Glomerular endothelial cell (primary cell): ENCODE measurements at places on chromosomes 7 and 10. TPM values are rescaled to one million over a fixed set of nuclear protein-coding genes. Genes with fewer than 3 reads are reported as not detected.

TUBGCP2 gene
- 55.0 and 60.3 TPM in 2 replicates for total RNA-seq

OPN1SW gene
- total RNA-seq = not detected in 2 replicates

RAB11FIP2 gene
- total RNA-seq = 4.8 and 11.7 TPM in 2 replicates

TAS2R41 gene
- total RNA-seq = not detected in 2 replicates

ADIRF gene
- 17.5 and 40.6 TPM in 2 replicates for total RNA-seq

AKR1C4 gene
- total RNA-seq = not detected in 2 replicates

PLXNA4 gene
- 1.2 and 5.4 TPM in 2 replicates for total RNA-seq

FXYD4 gene
- total RNA-seq = not detected in 2 replicates

NRCAM gene
- 14.8 and 20.1 TPM in 2 replicates for total RNA-seq

DNA sequence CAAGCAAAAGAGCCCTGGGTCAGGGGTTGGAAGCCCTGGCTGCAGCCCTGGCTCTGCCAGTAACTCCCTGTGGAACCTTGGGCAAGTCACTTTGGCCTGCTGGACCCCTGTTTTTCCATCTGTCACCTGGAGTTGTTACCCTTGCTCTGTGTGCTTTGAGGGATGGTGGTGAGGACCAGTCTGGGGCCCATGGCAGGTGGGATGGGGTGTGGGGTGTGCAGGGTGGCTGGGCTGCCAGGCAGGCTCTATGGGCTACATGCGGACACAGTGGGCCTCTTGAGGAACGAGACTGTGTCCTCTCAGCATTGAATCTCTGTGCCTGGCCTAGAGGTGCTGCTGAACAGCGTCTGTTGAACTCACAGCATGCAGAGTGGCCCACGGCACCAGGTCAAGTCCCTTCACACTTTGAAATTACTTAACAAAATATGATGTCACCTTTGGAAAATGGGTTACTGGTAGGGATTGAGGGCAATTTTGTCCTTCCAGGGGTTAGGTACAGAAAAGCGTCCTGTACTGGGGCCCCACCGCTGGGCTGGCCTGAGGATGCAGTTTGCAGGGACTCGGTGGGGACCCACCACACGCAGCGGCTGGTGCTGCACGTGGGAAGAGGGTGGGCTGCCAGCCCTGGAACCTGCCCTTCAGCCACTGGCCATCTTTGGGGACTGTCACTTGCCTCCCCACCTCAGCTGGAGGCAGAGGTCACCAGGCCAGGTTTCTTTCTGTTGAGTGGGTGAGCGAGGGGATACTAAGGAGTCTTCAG lies 45.3 kb downstream of the PRF1 start:
- DNase-seq = no peak

DNA sequence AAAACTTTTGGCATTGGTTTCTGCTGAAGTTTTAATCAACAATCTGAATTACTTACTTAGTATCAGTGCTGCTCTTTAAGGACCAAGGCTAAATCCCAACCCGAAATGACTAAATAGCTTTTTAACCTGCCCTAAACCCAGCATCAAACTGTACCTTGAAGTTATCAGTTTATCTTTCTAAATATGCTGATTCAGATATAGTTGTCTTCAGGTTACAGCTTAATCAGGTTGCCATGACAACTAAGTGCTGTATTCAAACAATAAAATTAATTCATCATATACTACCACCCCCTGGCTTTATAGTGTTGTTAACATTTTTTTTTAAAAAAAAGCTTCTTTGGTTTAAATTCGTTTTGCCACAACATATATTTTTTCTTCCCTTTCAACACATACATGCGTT lies 239.6 kb downstream of the TWIST1 start:
- no peak for DNase-seq

DNA sequence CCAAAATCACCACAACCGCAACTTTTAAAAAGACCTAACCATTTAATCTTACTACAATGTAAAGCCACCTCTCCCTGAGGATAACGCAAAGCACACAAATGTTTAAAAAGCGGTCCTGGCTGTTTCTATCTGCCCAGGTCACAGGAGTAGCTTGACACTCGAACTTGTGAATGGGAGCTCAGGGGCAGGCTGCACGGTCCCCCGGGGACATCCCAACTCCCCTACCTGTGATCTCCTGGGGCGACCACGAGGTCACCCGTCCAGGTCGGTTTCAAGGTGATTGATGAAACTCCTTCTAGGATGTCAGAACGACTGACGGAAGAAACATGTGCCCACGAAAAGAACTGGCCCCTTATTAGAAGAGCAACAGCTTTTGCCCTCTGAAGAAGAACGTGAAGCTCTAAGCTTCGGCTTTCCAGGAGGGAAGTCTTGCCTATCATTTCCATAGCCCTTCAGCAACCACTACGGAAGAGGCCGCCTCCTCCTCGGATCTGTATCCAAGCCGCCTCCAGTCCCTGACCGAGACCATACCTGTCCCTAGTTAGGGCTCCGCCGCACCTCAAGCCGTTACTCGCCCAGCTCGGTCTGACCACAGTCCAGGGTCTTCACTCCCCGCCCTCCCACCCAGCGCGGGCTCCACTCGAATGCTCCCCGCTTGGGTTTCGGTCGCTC lies 459 bp downstream of the CYCS start:
- no peak for DNase-seq

DNA sequence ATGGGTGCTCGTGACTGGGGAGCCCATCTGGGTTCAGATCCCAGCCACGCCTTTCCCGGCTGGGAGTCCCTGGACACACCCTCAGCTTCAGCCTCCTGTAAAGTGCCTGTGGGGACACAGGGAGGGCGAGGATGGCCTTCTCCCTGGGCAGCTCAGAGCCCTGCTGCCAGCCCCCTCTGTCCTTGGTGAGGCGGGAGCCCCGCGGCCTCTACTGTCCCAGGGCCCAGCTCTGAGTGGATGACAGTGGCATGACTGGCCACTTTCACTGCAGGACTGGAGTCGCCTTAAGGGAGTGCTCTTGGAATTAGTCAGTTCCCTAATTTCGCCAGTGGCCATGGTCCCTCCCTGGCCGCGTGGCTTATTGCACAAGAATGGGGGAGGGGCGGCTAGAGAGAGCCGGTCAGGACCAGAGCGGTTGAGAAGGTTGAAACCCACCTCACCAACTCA lies 4.6 kb downstream of the BRI3 start:
- no peak for DNase-seq

- DNase-seq = no peak
Observed at GRCh38 chr7:51000956-51001355, 218.3 kb upstream of the GRB10 start.

- DNase-seq = no peak
Observed at GRCh38 chr7:18997477-18998150, 119.8 kb downstream of the TWIST1 start.

DNA sequence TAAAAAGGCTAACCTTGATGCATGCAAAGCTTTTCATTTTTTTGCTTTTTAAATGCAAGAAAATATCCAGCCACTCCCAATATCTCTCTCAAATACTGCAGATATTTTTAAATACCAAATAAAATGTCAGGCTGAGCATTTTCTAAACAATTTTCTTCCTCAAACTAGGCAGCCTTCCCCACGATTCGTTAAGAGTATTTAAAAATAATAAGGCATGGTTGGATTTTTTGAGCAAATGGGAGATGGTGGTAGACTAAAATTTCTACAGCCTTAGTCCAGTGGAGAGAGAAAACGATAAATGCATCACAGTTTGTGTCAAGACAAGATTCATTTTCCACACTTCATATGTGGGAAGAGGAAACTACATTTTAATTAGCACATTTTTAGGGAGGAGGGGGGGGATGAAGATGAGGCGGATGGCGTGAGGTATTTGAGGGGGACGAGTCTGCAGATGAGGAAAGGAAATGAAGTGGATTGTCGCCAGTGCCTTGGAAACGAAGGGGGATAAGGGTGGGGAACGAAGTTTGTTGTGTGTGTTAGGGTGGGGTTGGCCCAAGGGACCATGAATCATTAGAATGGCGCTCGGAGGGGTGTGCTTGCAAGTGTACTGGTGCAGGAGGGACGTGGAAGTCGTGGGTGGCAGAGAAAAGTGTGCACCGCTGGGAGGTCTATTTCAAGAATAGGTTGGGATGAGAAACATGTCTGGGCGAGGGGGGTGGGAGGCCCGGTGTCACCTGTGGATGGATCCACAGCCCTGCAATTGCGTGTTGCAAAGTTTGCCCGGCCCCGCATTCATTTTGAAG lies 1.2 kb upstream of the ADD3 start:
- no peak for DNase-seq

DNA sequence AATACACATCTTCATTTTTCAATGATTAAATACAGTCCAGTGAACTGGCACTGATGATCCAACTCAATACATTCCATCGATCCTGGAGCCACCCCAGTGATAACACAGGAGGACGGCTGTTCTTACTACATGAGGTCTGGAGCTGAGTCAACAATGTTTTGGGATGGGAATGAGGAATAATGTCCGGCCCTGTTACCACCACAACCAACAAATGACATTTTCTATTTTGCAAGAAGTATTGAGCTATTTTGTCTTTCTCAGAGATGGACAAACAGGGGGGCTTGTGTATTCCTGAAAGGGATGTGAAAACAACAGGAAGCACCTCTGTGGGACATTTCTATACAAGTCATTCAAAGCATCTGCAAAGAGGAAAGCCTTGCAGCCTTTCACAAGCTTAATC lies 249.2 kb downstream of the PARD3 start:
- no peak for DNase-seq

- no peak for DNase-seq
Observed at GRCh38 chr7:129859183-129859582, 93.6 kb downstream of the UBE2H start.

GRCh38 chr7:22833957-22834356 lies 11.3 kb upstream of the TOMM7 start:
- no peak for DNase-seq

GRCh38 chr10:90007226-90007625 lies 305.8 kb downstream of the KIF20B start:
- DNase-seq = no peak

DNA sequence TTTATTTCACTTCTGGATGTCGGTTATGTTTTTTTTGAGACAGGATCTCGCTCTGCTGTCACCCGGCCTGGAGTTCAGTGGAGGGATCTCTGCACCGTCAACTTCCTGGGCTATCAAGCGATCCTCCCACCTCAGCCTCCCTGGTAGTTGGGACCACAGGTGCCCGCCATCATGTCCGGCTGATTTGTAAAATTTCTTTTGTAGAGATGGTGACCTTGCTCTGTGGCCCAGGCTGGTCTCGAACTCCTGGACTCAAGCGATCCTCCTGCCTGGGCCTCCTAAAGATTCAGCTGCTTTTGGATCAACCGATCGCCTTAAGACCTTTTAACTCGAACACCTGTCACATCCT lies 606 bp upstream of the RABGEF1 start:
- no peak for DNase-seq

DNA sequence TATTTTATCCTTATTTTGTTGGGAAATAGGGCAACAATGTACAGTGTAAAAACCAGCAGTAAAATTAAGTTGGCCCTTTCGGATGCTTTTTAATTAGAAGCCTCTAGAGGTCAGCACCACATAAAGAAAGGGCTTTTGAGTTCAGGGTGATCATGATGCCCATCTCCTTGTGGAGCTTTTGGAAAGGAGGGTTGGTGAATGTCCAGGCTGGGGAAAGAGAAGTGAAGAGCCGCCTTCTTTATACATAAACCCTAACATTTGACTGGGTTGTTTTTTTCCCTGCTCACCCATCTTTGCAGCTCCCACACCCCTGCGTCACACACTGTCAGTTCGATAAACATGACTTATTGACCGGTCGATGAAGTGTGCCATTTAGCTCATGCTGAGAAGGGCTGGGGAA lies 29.8 kb downstream of the MTURN start:
- peak; percentile 41 for DNase-seq

DNA sequence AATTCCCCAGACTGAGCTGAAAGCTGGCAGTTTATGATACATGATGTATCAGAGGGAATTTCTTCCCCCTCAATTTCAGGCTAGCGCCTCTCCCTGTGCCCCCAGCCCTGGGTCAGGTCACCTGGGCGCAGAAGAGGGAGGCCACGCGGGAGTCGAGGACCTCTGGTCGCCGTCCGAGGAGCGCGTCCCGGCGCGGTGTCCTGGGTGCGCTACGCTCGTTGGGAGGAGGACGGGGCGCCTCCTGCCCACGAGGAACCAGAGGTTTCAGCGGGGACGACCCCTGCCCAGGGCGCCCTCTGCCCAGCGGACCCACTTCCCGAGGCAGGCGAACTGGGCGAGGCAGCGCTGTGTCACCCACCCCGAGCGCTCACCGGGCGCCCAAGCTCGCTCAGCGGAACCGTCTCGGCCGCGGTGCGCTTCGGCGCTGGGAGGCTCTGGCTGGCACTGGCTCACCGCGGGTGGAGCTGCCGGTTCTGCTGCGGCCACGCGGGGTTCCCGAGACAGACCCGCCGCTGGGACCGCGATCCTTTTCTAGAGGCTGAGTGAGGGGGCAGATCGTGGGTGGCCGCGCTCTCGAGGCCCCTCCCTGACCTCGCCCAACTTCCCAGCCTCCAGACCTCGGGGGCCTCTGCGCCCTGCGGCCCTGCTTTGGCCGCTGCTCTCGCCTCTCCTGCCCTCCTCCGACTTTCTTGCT lies at the start of gene FAM237B:
Gene FAM237B, minus strand, starts transcription at position 504 of the 694 bp plus-strand sequence. CDS start 1,556 bp downstream, outside the sequence.
- DNase-seq = no peak

GRCh38 chr7:11228515-11228914 lies 254.8 kb downstream of the PHF14 start:
- no peak for DNase-seq

- no peak for DNase-seq
Observed at GRCh38 chr10:129970465-129971364, 6.6 kb upstream of the EBF3 start.

GRCh38 chr10:50439187-50439586 lies 184.6 kb downstream of the SGMS1 start:
- no peak for DNase-seq

DNA sequence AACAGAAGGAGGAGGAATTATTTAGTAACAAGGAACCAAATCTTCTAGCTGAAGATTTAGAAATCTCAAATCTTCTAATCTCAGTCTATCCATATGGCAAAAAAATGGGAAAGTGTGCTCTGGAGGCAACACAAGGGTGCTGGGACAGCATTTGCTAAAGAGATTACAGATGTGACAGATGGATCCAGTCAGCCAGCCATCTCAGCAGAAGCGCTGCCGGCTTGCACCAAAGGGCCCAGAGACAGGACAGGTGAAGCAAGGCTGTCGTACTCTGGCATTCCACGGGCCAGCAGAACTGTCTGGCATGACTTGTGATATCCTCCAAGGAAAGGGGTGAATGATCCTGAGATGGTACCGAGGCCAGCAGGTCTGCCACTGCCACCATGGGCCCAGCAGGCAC lies 45.7 kb upstream of the GJD4 start:
- no peak for DNase-seq

GRCh38 chr10:59805014-59805413 lies 51.8 kb upstream of the MRLN start:
- no peak for DNase-seq

DNA sequence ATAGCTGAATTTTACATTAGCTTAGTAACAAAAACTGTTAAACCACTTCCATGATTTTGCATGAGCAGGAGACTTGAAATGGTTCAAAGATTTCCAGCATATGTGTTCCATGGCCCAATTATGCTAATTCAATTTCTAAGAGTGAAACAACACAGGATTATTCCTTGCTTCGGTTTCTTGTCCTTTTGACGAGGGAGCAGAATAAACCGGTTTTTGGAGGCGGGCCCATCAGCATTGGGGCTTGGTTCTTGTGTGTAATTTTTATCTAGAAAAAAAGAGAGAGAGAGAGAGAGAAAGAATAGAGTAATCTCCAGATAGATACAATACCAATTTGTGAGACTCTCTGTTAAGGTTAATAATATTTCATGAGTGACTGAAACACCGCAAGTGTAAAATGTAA lies 159.5 kb upstream of the ETV1 start:
- DNase-seq = no peak
